Right ventricle myocardium superior (tissue), 1 donor: ENCODE measurements at places on chromosomes 12 and 14. TPM values are rescaled to one million over a fixed set of nuclear protein-coding genes. Genes with fewer than 3 reads are reported as not detected.

- no peak for DNase-seq
Observed at GRCh38 chr12:27672643-27673042, 23.6 kb upstream of the REP15 start.

Gene SYT1
- total RNA-seq, result 0.38 TPM

DNA sequence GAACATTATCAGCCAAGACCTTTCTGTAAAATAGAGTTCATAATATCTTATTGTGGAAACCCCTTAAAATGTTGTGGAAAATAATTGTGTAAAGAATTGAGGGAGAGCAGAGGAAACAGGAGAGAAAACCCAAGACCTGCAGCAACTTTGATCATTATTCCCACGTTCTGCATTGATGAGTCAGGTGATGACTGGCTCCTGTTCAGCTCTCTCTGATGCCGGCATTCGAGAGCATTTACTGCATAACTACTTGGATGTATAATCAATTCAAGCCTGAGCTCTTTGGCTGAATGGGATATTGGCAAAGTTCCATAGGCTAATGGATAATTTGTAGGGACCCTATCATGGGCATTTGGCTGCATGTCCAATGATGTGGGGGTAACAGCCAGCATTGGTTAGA, 176.3 kb upstream of the ARID2 start:
- no peak for DNase-seq

- no peak for DNase-seq
Observed at GRCh38 chr12:39866135-39866534, 239.7 kb downstream of the SLC2A13 start.

- DNase-seq, result no peak
Observed at GRCh38 chr12:4817880-4818279, 91.8 kb upstream of the KCNA1 start.

DNA sequence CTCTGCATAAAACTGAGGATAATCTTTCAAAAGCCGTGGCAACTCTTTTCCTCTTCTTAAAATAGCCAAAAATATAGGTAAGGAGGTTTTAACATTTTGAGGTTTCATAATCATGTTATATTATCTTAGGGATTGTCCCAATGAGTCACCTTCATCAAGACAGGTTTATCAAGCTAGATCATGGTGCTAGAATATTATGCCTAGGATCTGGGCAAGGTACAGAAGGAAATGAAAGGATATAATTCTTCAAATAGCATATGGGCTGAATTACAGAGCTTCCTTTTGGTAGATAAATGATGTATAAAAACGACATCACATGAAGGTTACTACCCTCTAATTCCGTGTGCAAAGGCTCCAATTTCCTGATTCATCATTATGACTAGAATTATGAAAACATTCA, 28.6 kb upstream of the TBC1D15 start:
- no peak for DNase-seq

GRCh38 chr14:77708749-77709148, 846 bp downstream of the SLIRP start:
- no peak for DNase-seq

DNA sequence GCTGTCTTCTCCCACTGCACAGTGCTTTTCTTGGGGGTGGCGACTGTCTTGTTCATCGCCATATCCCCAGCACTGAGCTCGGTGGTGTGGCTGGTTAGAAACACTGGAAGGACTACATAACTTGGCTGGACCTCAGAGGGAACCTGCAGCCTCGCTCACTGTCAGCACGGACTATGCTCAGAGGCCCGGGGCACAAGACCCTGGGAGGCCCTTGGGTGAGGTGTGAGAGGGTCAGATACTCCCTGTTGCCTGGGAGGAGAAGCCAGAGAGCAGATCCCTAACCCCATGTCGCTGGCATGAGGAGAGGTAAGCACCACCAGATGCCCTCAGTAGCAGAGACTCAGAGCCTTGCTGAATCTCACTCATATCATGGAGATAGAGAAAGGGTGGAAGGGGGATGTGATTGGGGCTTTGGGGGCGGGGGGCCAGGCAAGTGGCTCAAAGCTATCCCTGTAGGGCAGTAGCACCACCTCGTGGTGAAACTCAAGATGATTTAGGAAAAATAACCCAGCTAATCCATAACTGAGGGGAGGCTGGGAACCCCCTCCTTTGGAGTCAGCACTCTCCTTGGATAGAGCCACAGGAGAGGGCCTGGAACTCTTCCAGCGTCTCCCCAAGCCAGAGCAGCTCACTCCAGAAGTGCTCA, 18.7 kb upstream of the HDAC7 start:
- DNase-seq, result no peak

GRCh38 chr14:20630340-20631022, 11.0 kb downstream of the OR6S1 start:
- DNase-seq, result no peak

DNA sequence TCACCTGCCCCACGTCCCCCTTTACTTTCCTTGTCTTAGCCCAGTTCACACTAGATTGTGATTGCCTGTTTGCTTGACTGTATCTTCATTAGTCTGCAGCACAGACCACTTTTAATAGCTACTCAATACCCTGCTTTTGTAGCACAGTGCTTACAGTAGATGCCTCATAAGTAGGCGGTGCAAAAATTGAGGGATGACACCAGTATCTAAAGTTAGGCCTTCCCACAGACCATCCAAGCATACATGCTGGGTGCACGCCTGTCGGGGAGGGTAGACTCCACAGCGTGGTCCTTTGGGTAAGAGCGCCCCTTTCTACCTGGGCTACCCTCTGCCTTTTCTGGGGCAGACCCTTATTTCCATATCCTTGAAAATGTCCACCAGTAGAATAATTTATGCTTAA, 140.8 kb downstream of the GCH1 start:
- DNase-seq, result no peak

DNA sequence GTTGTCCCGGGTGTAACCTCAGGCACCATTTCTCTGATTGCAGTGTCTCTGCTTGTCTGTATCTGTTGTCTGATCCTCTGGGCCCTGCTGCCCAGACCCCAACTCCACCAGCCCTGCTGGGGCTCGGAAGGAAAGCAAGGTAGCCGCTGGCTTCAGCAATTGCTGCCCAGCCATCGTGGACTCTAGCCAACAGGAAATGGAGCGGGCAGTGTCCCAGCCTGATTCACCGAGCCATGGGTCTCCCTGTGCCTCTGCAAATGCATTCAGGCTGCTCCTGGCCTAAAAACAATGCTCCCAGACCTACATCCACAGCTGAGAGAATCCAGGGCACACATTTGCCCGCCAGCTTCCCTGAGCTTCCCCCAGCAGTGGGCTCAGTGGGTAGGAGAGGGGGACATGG, 9.2 kb downstream of the TUNAR start:
- DNase-seq, result no peak

GRCh38 chr12:17371491-17372215, 718.3 kb downstream of the RERGL start:
- no peak for DNase-seq

Gene ISM2
- not detected for total RNA-seq
